Fibroblast of villous mesenchyme (primary cell): ENCODE measurements at places on chromosomes 3 and 15. TPM values are rescaled to one million over a fixed set of nuclear protein-coding genes. Genes with fewer than 3 reads are reported as not detected.

Gene GPR15
- not detected in 2 replicates for total RNA-seq

Gene TERC
- 168 and 175 TPM in 2 replicates for total RNA-seq

Gene ARHGEF3
- 5.5 and 6.5 TPM in 2 replicates for total RNA-seq

Gene MESP2
- total RNA-seq, result 0.32 and 0.43 TPM in 2 replicates

Gene CYP19A1
- not detected in 2 replicates for total RNA-seq

Gene SHC4
- total RNA-seq, result 2.3 and 3.5 TPM in 2 replicates

Gene KIF15
- 5.5 and 9.9 TPM in 2 replicates for total RNA-seq

Gene FANCD2OS
- not detected in 2 replicates for total RNA-seq

Gene IGDCC3
- total RNA-seq, result under 0.01 TPM in 2 replicates

Gene CRYGS
- total RNA-seq, result 0.86 and 1.6 TPM in 2 replicates

Gene PRR23A
- not detected in 2 replicates for total RNA-seq

Gene SKIL
- 95.9 and 96.3 TPM in 2 replicates for total RNA-seq

Gene ALS2CL
- total RNA-seq, result 2.6 and 6.0 TPM in 2 replicates

Gene DPPA2
- total RNA-seq, result not detected in 2 replicates

Gene CCR9
- total RNA-seq, result not detected in 2 replicates

Gene MASP1
- 198 and 209 TPM in 2 replicates for total RNA-seq

Gene UBAP1L
- total RNA-seq, result 1.7 and 2.3 TPM in 2 replicates

Gene DALRD3
- 40.6 and 43.2 TPM in 2 replicates for total RNA-seq

Gene HACL1
- total RNA-seq, result 25.8 and 33.7 TPM in 2 replicates

Gene FBN1
- 333 and 621 TPM in 2 replicates for total RNA-seq

Gene CCDC80
- 158 and 180 TPM in 2 replicates for total RNA-seq

Gene ZBTB47
- 25.4 and 25.9 TPM in 2 replicates for total RNA-seq

Gene SH2D7
- total RNA-seq, result not detected in 2 replicates

Gene CCR4
- total RNA-seq, result not detected in 2 replicates

Gene OXTR
- total RNA-seq, result 75.4 and 310 TPM in 2 replicates

Gene SLC12A1
- not detected in 2 replicates for total RNA-seq

Gene C3orf49
- total RNA-seq, result not detected in 2 replicates

Gene FAM81A
- under 0.01 TPM in 2 replicates for total RNA-seq

Gene PATL2
- total RNA-seq, result 0.86 and 0.97 TPM in 2 replicates

Gene SUSD5
- total RNA-seq, result 1.3 and 2.2 TPM in 2 replicates

Gene DOCK3
- total RNA-seq, result under 0.01 TPM in 2 replicates

Gene SENP8
- total RNA-seq, result 1.3 and 2.6 TPM in 2 replicates

Gene SAXO2
- 0.86 and 1.6 TPM in 2 replicates for total RNA-seq

Gene ALPK3
- 0.86 and 1.3 TPM in 2 replicates for total RNA-seq

Gene GP9
- total RNA-seq, result not detected in 2 replicates

Gene RTP3
- total RNA-seq, result 0.43 TPM in 1 of 2 replicates, not detected in the other

Gene CELF6
- total RNA-seq, result 0.32 TPM in 1 of 2 replicates, not detected in the other

Gene SEMA6D
- 3.0 and 17.4 TPM in 2 replicates for total RNA-seq

Gene CCDC39
- total RNA-seq, result under 0.01 TPM in 1 of 2 replicates, not detected in the other

Gene SLC9C1
- under 0.01 TPM in 1 of 2 replicates, not detected in the other for total RNA-seq

Gene DNAJA4
- 2.6 and 4.3 TPM in 2 replicates for total RNA-seq

Gene HYAL3
- total RNA-seq, result 2.3 and 6.5 TPM in 2 replicates

Gene COL8A1
- 324 and 401 TPM in 2 replicates for total RNA-seq

Gene CKMT1A
- total RNA-seq, result not detected in 2 replicates

Gene ADGRG7
- not detected in 2 replicates for total RNA-seq
